ENCODE measurements at places on chromosomes 1 and 21. TPM values are rescaled to one million over a fixed set of nuclear protein-coding genes. Genes with fewer than 3 reads are reported as not detected.

GRCh38 chr1:31815752-31816500 lies at the start of gene SPOCD1:
Gene SPOCD1 (minus strand): TSS chr1:31816022. CDS start chr1:31815333, 689 bp downstream.
- peak; percentile 79 for DNase-seq

- DNase-seq, result no peak
Observed at GRCh38 chr1:54614024-54614423, 9.3 kb downstream of the FAM151A start.

CFH gene
- total RNA-seq, result 299 TPM

- no peak for DNase-seq
Observed at GRCh38 chr1:87449348-87449963, 120.8 kb downstream of the LMO4 start.

ATP5PB gene
- total RNA-seq, result 112 TPM

VSIG8 gene
- not detected for total RNA-seq

TTC39A gene
- total RNA-seq, result 1.2 TPM

- no peak for DNase-seq
Observed at GRCh38 chr1:31483012-31483946, 70.3 kb downstream of the SERINC2 start.

GRCh38 chr1:25538191-25538767 lies 5.1 kb upstream of the LDLRAP1 start:
- DNase-seq, result no peak

DNA sequence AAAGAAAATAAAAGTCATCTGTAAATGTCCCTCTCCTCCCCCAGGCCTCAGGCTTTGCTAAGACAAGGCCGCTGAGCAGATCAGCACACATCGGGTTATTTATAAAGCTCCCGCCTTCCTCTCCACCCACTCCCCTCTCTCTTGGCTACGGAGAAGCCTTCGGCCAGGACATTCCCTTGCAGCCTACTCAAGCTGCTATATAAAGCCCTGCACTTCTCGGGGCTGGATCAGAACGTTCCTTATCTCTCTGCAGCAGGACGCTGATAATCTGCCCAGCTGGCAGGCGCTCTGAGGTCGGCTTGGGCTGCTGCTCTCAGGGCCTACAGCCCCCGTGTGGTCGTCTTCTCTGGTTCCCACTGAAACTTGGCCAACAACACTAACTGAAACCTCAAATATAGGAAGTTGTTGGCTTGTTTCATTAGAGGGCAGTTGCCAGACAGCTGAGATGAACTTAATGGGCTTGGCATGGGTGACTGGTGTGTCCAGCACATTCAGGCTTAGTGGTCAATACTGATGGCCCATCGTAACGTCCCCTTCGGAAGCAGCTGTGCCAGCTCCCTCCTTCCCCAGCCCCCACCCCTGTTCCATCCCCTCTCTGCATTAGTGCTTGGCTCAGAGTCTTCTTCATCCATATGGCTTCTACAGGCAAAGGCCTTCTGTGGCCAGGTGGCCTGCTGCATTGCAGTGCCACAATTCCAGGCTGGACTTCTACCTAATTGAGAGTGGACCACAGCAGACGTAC lies 64.6 kb downstream of the IER5 start:
- peak; percentile 70 for DNase-seq

GRCh38 chr1:227899820-227900449 lies 47.8 kb downstream of the WNT9A start:
- DNase-seq, result peak; percentile 47

GRCh38 chr1:118246646-118247045 lies 61.6 kb upstream of the SPAG17 start:
- no peak for DNase-seq

DNA sequence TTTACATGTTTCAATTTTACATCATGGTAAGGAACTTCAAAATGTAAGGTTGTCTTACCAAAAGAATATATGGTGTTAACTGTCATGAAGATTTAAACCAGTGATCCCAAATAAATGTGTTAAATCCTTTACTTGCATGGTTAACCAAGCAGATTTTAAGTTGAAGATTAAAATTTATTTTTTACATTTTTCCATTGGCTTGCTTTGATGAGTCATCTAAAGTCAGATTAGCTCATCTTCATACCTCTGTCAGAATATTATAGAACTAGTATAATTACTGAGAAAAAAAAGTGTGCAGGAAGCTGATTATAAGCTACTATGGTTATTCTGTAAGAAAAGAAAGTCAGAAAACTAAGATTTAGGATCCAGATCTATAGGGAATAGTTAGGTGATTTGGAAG lies 95.3 kb upstream of the DPH5 start:
- DNase-seq, result no peak

KCND3 gene
- 7.5 TPM for total RNA-seq

DNA sequence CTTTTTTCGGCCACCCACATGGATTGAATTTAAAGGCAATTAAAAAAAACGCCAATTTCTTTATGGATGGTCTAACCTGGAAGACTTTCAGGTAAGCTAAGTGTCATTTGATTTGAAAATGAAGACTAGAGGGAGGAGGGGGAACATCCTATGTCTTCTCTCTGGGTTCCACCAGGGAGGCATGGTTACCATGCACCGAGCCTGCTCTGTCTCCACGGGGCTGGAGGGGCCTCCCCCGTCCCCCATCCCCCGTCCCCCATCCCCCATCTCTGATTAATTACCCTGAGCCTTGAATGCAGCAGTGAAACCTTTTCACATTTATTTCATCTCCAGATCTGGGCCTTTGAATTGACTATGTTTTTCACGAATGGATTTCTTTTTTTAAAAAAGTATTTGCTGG lies 135.1 kb downstream of the TLR5 start:
- DNase-seq, result no peak

NPHS2 gene
- total RNA-seq, result not detected

DNA sequence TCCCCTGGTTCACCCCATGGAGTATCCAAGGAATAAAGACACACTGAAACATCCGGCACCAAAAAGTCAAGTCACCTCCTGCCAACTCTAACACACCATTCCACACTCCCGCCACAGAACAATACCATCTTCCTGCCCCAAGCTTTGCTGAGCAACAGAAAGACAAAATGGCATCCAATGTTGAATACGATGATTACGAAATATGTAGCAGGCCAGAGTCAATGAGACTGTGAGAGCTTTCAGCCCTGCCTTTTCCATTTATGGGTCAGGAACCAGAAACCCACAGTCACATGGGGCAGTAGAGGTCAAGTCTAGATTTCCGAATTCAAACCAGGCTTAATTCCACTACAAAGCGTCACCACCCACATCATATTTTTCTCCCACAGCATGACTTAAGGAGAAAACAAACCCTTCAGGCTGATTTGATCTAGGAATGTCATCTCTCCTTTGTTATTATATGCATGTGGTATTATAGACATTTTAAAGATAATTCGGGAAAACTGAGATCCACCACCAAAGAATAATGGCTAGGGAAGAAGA lies 249.8 kb downstream of the SETD4 start:
- DNase-seq, result no peak

DNA sequence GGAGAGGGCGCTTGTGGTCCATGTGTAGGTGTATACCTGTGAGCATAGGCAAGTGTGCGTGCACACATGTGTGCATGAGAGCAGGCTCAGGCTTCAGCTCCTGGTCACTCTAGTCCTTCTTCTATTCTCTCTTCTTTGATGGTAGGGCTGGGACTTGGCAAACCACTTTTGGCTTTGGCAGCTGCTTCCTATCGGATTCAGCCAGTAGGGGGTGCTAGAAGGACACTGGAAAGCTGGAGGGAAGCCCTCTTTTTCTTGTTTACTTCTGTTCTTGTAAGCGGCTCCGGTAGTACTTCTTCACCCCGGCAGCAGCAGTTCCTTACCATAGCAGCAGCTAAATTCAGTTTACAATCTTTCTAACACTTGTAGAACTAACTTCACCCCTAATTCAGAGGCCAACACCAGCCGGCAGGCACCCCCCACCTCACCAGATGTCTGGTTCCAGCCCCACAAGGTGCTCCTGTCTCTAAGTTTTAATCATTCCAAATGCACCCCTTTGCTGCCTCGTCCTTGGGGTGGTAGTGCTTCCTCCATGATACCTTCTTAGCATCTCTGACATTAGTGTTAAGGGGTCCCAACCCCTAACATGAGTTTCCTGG lies 25.1 kb downstream of the NENF start:
- no peak for DNase-seq

- DNase-seq, result no peak
Observed at GRCh38 chr1:26582053-26582835, 52.7 kb downstream of the RPS6KA1 start.

TINAGL1 gene
- total RNA-seq, result 91.9 TPM

GRCh38 chr1:14778898-14779865 lies 180.7 kb downstream of the KAZN start:
- no peak for DNase-seq

LCE1F gene
- total RNA-seq, result not detected

IQGAP3 gene
- 0.76 TPM for total RNA-seq

PAQR6 gene
- total RNA-seq, result 48.9 TPM

DNAH14 gene
- 7.3 TPM for total RNA-seq

DNA sequence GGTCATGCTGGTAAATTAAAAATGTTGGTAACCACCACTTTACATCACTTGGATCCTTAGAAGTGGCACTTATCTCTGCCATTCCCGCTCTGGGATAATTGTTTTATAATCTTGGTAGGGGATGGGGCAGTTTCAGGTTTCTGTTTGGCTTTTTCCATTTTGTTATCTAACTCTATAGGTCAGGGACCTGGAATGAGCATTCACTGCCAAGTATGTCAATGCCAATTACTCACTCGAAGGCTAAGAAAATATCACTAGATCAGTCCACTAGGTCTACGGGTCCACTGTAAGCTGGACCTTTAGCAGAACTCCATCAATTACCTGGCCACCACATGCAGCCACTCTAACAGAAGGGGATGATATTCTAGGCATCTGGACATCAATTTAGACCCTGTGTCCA lies 4.5 kb upstream of the DIP2A start:
- no peak for DNase-seq

- no peak for DNase-seq
Observed at GRCh38 chr1:231319080-231319479, 18.6 kb downstream of the EXOC8 start.

DLGAP3 gene
- 0.36 TPM for total RNA-seq

VWA5B1 gene
- total RNA-seq, result not detected

KRTAP12-1 gene
- total RNA-seq, result not detected

DNA sequence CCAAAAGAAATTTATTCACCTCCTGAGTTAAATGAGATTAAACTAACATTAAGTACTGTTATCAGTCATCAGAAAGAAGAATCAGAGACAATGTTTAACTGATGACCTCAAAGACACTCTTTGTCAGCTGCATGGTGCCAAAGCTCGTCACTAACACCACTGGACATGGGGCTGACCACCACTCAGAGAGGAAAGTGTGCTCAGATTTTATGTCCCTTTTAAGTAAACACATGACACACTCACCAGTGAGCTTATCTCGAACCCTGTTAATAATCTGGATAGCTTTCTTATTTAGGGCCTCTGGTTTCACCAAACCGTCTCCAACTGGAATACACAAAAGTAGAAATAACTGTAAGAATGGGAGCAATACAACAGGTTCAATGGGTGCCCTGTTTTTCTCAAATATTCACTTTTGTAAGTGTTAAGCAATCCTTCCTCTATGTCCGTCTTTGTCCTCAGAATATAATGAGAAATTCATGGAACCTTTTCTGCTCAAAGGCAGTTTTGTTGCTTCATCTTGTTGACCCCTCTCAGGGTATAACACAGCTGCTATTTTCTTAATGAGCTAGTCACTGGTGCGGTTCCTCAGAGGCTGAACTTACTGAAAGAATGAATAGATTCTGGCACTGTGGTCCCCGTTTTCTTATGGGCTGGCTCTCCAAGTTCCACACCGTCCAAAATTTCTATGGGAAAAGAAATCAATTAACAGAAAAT lies 9.5 kb upstream of the EXOSC10 start:
- no peak for DNase-seq

DNA sequence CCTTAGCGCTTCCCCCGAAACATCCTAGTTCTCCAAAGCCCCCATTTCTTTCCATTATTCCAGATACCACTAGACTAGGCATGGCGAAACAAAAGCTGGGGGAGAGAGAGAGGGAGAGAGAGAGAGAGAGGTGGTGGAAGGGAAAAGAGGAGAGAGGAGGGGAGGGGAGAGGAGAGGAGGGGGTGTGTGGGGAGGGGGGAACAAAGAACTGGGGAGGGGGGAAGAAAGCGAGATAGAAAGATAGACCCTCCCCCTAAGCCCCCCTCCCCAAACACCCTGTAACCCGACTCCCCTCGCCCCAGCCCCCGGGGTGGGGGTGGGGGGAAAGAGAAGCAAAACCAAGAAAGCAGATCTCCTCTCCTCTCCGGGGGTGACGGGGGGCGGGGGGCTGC lies 352 bp downstream of the MEX3A start:
- no peak for DNase-seq

- peak; percentile 72 for DNase-seq
Observed at GRCh38 chr1:161198897-161199431, at the start of gene ADAMTS4. Gene ADAMTS4 (minus strand): TSS chr1:161199054. CDS start chr1:161198627, 427 bp downstream.

DNA sequence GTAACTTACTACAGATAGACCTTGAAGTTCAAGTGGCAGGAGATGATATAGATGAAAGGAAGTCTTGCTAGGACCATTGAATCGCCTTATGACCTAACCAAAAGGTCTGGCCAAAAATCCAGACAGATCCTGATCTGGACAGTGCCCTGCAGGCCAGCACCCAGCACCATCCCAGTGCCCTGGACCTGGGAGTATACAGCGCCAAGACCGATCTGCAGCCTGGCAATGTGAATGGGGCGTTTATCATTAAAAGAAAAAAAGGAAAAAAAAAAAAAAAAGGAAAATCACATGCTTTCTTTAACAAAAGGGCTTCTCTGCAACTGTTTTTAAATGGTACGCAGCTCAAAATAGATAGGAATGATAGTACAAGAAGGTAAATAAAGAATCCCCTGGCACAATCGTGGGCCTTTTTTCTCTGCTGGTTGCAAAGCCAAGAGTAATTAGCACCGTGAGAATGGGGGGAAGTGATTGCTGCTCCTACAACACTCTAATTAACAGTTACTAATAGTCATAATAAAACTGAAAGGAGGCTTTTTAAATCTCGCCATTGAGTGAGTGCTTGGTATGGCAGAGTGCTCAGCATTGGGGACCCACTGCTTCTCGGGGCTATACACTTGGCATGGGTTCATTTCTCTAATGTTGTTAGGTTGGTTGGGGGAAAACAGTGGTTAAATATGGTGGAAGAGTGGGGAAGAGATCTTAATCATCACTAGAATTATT lies 146.7 kb downstream of the KAZN start:
- DNase-seq, result no peak

GRCh38 chr1:119276558-119276957 lies 92.0 kb upstream of the HAO2 start:
- DNase-seq, result no peak

TSPEAR gene
- total RNA-seq, result not detected

PPM1J gene
- 1.8 TPM for total RNA-seq

- DNase-seq, result no peak
Observed at GRCh38 chr1:204548265-204548664, 32.1 kb downstream of the MDM4 start.

GRCh38 chr1:221711063-221711577 lies 30.8 kb downstream of the DUSP10 start:
- no peak for DNase-seq

GRCh38 chr21:32020564-32020963 lies 147.7 kb downstream of the HUNK start:
- DNase-seq, result no peak

GRCh38 chr1:217315346-217315745 lies 315.5 kb downstream of the GPATCH2 start:
- no peak for DNase-seq

DNA sequence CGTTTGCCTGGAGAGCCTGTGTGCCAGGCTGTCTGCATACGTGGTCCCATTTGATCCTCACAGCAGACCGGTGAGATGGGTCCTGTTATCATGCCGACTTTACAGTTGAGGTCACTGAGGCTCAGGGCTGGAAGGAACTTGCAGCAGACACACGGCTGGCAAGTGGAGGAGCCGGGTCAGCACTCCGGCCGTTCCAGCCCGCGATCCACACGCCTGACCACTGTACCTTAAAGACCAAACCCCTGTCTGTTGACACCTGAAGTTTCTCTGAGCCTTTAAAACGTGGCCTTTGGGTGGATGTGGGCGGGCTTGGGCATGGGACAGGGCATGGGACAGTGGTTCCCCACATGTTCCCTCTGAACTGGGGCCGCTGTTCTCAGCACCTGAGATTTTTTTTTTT lies 171.5 kb upstream of the TMEM51 start:
- no peak for DNase-seq

Measured in sciatic nerve (tissue), 2 donors.